ENCODE measurements at places on chromosomes 16 and 17. TPM values are rescaled to one million over a fixed set of nuclear protein-coding genes. Genes with fewer than 3 reads are reported as not detected.

The RAMP2 gene
- not detected for total RNA-seq

DNA sequence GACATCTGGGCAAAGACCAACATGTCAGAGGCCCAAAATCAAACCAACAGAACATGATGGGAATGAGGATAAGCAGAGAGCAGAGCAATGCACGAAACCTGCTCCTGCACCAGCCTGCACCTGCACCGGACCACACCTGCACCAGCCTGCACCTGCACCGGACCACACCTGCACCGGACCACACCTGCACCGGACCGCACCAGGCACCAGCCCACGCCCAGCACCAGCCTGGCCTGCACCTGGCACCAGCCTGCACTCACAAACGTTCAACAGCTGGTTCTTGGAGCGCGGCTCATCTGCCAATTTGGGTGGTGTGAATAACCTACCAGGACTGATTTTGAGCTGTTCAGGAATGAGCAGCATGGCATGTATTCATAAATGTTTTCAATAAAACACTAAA is 18.2 kb downstream of the CEP131 start:
- no peak overlapping the region for H3K4me3 ChIP-seq
- no peak overlapping the region for H3K27ac ChIP-seq
- H3K27me3 ChIP-seq = no peaks in the 10 kb centered on the region
- no peak for DNase-seq
- no peaks in the 10 kb centered on the region for H3K36me3 ChIP-seq

GRCh38 chr17:732902-733720 is 715 bp downstream of the TLCD3A start:
- peaks cover 13% of the 10 kb centered on the region for H3K4me1 ChIP-seq
- H3K27ac ChIP-seq = no peak overlapping the region
- H3K4me3 ChIP-seq = peak overlapping the region; percentile 79
- DNase-seq = peak; percentile 62
- peaks cover 13% of the 10 kb centered on the region for H3K36me3 ChIP-seq

- H3K27me3 ChIP-seq = no peaks in the 10 kb centered on the region
- peak; percentile 16 for DNase-seq
- peaks cover 27% of the 10 kb centered on the region for H3K36me3 ChIP-seq
- peak overlapping the region; percentile 82 for H3K27ac ChIP-seq
- H3K4me1 ChIP-seq = peaks cover 35% of the 10 kb centered on the region
These were observed 1.2 kb downstream of the TMEM106A start for GRCh38 chr17:43212641-43213490.

- peaks cover 3% of the 10 kb centered on the region for H3K36me3 ChIP-seq
- peak; percentile 14 for DNase-seq
- peaks cover 8% of the 10 kb centered on the region for H3K4me1 ChIP-seq
- H3K4me3 ChIP-seq = no peak overlapping the region
These were observed 19.6 kb downstream of the KIAA0513 start for GRCh38 chr16:85046931-85047866.

GRCh38 chr16:3541527-3542155 is 35.6 kb downstream of the NLRC3 start:
- DNase-seq = no peak
- no peak overlapping the region for H3K27ac ChIP-seq
- no peaks in the 10 kb centered on the region for H3K27me3 ChIP-seq
- no peak overlapping the region for H3K4me3 ChIP-seq
- peaks cover 19% of the 10 kb centered on the region for H3K36me3 ChIP-seq
- no peaks in the 10 kb centered on the region for H3K4me1 ChIP-seq

- H3K27ac ChIP-seq = no peak overlapping the region
- H3K4me1 ChIP-seq = no peaks in the 10 kb centered on the region
- H3K4me3 ChIP-seq = no peak overlapping the region
These were observed 16.0 kb upstream of the APPBP2 start for GRCh38 chr17:60542071-60542470.

DNA sequence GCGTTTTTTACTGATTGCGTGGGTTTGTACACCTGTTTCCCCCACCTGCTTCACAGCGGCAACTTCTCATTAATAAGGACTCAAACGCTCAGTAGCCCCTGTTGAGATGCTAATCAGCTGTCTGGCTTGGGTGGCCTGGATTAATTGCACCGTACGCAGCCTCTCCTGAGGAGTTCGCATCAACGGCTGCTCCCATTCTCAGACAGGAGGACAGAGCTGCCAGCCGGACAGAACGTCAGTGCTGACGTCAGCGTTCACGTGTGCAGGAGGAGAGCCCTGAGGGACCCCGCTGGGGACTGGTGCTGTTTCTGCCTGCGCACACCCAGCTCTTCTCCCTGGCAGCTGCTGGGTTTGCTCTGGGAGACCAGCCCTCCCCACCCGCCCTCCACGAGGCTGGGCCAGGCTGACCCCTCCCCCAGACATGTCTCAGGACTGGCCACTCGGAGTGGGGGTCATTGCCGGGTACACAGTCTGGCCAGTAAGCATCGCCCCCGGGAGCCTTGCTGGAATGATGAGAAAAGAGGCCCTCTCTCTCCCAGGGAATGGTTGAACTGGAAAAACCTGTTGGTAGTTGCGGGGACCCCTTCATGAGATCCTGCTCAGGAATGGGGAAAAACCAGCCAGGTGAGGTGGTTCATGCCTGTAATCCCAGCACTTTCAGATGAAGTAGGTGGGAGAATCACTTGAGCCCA is 5.7 kb upstream of the BANP start:
- H3K27me3 ChIP-seq = peaks cover 2% of the 10 kb centered on the region
- no peaks in the 10 kb centered on the region for H3K36me3 ChIP-seq
- no peak overlapping the region for H3K27ac ChIP-seq
- no peak overlapping the region for H3K4me3 ChIP-seq

GRCh38 chr17:53630115-53630514 is 192.6 kb upstream of the KIF2B start:
- H3K4me1 ChIP-seq = no peaks in the 10 kb centered on the region
- H3K27ac ChIP-seq = no peak overlapping the region
- no peaks in the 10 kb centered on the region for H3K36me3 ChIP-seq
- no peak for DNase-seq

- H3K27ac ChIP-seq = no peak overlapping the region
- H3K27me3 ChIP-seq = peaks cover 3% of the 10 kb centered on the region
- H3K36me3 ChIP-seq = no peaks in the 10 kb centered on the region
- H3K4me3 ChIP-seq = no peak overlapping the region
- DNase-seq = no peak
These were observed 108.6 kb upstream of the GOT2 start for GRCh38 chr16:58842746-58843145.

The TPSG1 gene
- total RNA-seq = not detected

DNA sequence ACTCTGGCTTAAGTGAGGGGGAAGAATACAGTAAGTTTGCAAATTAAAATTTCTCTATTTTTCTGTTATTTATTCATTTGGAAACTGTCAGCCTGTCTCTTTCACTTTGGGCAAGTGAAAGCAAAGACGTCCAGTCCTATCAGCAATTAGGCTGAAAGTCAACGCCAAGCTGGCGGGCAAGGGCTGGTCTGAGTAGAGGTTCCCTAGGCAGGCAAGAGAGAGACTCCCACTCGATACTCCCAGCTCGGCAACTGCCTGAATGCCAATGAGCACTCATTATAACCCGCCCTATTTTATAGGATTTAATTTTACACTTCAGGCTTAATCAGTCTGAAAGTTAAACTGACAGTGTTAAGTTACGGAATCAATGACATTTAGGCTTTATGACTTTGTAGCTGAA is 14.3 kb upstream of the SLC38A8 start:
- H3K36me3 ChIP-seq = peaks cover 49% of the 10 kb centered on the region
- no peaks in the 10 kb centered on the region for H3K27me3 ChIP-seq
- H3K4me3 ChIP-seq = no peak overlapping the region

- H3K4me3 ChIP-seq = no peak overlapping the region
- DNase-seq = no peak
- peaks cover 4% of the 10 kb centered on the region for H3K36me3 ChIP-seq
- H3K4me1 ChIP-seq = no peaks in the 10 kb centered on the region
- H3K27me3 ChIP-seq = no peaks in the 10 kb centered on the region
- no peak overlapping the region for H3K27ac ChIP-seq
These were observed 8.5 kb downstream of the TRPV1 start for GRCh38 chr17:3600529-3601205.

DNA sequence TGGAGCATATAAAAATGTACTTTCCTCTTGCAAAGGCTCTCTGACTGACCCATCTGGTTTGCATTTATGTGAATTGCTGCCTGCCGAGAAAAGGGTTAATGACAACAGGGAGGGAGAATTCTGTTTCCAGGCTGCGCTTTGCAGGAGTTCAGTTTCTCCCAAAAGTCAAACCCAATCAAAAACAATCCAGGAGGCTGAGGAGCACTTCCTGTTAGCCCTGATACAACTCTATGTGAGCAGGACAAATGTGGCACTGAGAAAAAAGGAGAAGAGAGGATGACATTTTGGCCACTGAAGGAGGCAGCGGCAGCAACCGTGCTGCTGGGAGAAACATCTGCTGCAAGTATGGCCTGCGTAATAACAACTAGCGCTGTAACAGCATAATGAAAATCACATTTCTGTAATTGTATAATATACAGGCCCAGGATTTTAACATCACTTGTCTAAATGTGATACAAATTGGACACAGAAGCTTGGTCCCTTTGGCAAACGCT is 26.8 kb upstream of the ELAC2 start:
- no peak overlapping the region for H3K4me3 ChIP-seq
- no peak overlapping the region for H3K27ac ChIP-seq
- no peak for DNase-seq
- H3K36me3 ChIP-seq = no peaks in the 10 kb centered on the region
- H3K4me1 ChIP-seq = no peaks in the 10 kb centered on the region

The NGFR gene
- 0.17 TPM for total RNA-seq

The NACA2 gene
- not detected for total RNA-seq

- peaks cover 2% of the 10 kb centered on the region for H3K27me3 ChIP-seq
- no peak for DNase-seq
- no peak overlapping the region for H3K4me3 ChIP-seq
- H3K36me3 ChIP-seq = no peaks in the 10 kb centered on the region
- H3K27ac ChIP-seq = no peak overlapping the region
These were observed 170.2 kb downstream of the HS3ST3B1 start for GRCh38 chr17:14471052-14471451.

GRCh38 chr17:10549096-10549842 is at the start of gene MYH2:
TSS of gene MYH2 (minus strand) at chr17:10549658. CDS start at chr17:10547920, 1,738 bp downstream.
- H3K27me3 ChIP-seq = peaks cover 5% of the 10 kb centered on the region
- no peak for DNase-seq
- no peaks in the 10 kb centered on the region for H3K4me1 ChIP-seq
- H3K27ac ChIP-seq = no peak within 1 kb of the TSS
- no peak within 1 kb of the TSS for H3K4me3 ChIP-seq
